HCT116 (cell line): ENCODE measurements at places on chromosomes 2 and 18. TPM values are rescaled to one million over a fixed set of nuclear protein-coding genes. Genes with fewer than 3 reads are reported as not detected.

GRCh38 chr2:17540093-17540812, at the start of gene VSNL1:
VSNL1 (plus strand) TSS chr2:17540696; CDS start chr2:17592075, 51,379 bp downstream.
- peak; percentile 79 for DNase-seq

DNA sequence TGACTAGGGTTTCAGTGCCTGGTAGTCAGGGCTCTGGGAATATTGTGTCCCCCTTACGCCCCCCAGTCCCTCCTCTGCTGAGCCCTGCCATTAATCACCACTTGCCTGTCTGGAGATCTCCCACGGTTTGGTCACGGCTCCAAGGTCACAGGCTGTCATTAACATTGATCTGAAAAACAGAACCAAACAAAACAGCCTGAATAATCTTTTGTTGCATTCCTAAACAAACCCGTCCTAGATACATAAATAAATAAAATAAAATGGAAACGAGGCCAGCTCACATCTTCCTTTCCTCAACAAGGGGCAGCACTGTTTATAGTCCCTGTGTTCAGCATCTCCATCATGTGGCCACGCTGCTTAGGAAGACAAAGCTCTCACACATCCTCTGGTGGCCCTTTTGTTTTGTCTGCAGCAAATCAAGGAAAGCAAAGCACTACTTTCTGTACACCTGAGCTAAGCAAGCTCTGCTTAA, 282.8 kb downstream of the AGPS start:
- no peak for DNase-seq

DNA sequence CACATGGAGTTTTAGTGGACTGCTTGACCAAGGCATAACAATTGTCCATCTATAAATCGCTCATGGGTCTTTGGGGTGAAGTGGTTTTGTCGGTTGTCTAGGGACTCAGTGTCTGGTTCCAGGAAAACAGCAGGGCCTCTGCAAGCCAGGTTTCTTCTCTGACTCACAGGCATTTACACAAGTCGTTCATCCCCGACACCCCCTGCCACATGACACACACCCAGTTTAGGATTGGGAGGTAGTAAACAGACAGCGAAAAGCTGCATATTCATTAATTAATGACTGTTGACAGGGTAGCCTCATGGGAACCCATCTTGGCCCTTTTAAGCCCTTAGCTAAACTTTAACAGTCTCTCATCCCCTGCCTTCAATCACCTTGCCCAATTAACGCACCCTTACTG, 194.8 kb upstream of the ACVR2A start:
- DNase-seq = no peak

SEPTIN10 gene
- total RNA-seq = 113 TPM

GPATCH11 gene
- 5.5 TPM for total RNA-seq

GRCh38 chr2:74233648-74234047, 35.2 kb downstream of the MTHFD2 start:
- no peak for DNase-seq

PER2 gene
- total RNA-seq = 18.7 TPM

NT5C1B gene
- total RNA-seq = not detected

DNA sequence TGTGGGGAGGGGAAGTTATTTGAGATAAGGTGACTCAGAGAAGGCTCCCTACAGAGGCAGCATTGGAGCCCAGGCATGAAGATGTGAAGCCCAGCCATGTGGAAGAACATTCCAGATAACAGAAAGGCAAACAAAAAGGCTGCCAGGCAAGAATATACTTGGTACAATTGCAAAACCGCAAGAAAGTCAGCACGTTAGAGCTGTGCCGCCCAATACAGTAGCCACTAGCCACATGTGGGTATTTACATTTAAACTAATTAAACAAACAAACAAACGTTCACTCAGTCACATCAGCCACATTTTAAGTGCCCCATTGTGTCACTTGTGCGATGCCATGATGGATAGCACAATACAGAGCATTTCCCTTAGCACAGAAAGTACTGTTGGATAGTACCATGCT, 179.6 kb downstream of the SATB2 start:
- DNase-seq = no peak

GRCh38 chr2:108616751-108617161, 82.5 kb downstream of the LIMS1 start:
- no peak for DNase-seq

DNA sequence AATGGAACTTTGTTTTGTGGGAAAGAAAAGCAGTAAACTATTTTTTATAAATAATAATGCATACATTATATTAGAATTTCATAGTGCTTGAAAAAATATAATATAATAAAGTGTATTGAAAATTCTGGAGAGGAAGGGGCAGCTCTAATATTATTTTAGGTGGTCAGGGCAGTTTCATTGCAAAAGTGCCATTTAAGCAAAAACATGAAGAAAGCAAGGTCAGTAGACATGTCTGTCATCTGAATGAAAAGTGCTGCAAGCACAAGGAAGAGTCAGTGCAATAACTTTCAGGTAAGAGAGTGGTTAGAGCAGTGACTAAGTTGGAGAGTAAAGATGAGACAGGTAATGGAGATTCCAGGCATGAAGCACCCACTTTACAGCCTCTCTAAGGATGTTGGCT, 435.6 kb upstream of the REG3G start:
- no peak for DNase-seq

PLEKHH2 gene
- 7.8 TPM for total RNA-seq

- DNase-seq = peak; percentile 28
Measured at GRCh38 chr2:70498054-70498453, 55.6 kb downstream of the TGFA start.

DNA sequence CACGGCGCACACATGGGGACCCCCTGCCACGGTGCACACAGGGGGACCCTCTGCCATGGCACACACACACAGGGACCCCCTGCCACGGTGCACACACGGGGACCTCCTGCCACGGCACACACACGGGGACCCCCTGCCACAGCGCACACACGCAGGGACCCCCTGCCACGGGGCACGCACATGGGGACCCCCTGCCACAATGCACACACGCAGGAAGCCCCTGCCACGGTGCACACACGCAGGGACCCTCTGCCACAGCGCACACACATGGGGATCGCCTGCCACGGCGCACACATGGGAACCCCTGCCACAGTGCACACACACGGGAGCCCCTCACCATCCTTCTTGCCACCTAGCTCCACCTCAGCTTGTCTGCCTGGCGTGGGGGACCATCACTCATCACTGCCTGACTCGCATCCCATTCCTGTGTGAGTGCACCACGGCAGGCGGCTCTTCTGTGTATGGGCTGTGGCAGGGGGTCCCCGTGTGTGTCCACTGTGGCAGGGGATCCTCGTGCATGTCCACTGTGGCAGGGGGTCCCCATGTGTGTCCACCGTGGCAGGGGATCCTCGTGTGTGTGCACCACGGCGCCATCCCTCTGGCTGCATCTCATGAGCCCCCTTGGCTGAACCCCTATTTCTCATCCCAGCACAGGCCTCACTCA, 206.7 kb downstream of the EIPR1 start:
- no peak for DNase-seq

DNA sequence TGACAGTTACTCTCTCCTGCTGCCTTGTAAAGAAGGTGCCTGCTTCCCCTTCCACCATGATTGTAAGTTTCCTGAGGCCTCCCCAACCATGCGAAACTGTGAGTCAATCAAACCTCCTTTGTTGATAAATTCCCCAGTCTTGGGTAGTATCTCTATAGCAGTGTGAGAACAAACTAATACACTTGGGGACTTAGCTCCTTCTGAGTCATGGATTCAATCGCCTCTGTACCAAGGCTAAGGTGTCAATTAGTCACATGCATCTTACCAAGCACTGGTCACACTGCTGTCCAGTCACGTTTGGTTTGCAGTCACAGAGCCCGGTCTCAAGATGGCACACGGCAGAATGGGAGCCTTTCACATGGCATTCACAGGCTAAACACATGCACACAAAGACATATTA, 100.6 kb downstream of the LAMA1 start:
- no peak for DNase-seq

GRCh38 chr2:73979686-73980085, 5.0 kb upstream of the TET3 start:
- no peak for DNase-seq

DNA sequence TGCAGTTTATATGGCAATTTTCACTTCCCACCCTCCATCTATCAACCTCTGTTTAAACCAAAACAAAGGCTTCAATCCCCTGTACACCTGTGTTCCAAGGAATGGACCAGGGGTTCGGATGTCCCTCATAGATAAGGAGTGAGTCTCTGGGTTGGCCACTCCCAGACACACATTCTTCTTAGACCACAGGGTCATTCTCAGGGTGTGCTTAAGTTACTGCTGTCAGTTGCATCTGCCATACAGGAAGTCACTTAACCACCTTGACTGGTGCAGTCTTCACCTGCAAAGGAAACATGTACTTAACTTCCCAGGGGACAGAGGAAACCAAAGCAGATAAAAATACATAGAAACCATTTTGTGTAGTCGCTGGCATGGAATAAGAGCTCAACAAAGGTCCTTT, 151.0 kb upstream of the NDUFV2 start:
- DNase-seq = no peak

GRCh38 chr18:68103561-68103960, 587.0 kb upstream of the DSEL start:
- DNase-seq = no peak

ASTL gene
- total RNA-seq = 0.34 TPM

MROH2A gene
- not detected for total RNA-seq

LIPG gene
- 2.6 TPM for total RNA-seq

- no peak for DNase-seq
Measured at GRCh38 chr2:219506802-219507526, 7.3 kb upstream of the ASIC4 start.

ANKRD30BL gene
- not detected for total RNA-seq

AQP12B gene
- total RNA-seq = not detected

GRCh38 chr18:32049393-32050171, 31.0 kb downstream of the RNF125 start:
- DNase-seq = no peak

DHRS9 gene
- total RNA-seq = 0.15 TPM

SLC4A5 gene
- 0.91 TPM for total RNA-seq

SPR gene
- 66.9 TPM for total RNA-seq

- no peak for DNase-seq
Measured at GRCh38 chr18:58158008-58158407, 114.0 kb downstream of the NEDD4L start.
